ENCODE measurements at places on chromosomes 2 and 18.
A peak's percentile ranks its signal among the peaks of the same experiment; 100 is the strongest.

DNA sequence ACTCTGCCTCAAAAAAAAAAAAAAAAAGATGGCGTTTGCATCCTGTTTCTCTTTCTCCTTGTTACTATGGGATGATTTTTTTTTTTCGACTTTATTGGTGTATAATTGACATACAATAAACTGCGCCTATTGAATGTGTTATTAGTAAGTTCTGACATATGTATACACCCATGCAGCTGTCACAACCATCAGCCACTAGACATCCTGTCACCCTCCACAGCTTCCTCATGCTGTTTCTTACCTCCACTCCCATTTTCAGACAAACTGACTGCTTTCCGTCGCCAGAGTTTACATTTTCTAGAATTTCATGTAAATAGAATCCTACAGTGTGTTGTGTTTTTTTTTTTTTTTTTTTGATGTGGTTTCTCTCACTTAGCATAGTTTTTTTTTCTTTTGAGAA, 27.9 kb downstream of the RRM2 start:
- no peak overlapping the region for H3K27ac ChIP-seq
- peaks cover 14% of the 10 kb centered on the region for H3K4me1 ChIP-seq
- no peaks in the 10 kb centered on the region for H3K36me3 ChIP-seq
- H3K27me3 ChIP-seq, result no peaks in the 10 kb centered on the region
- peak overlapping the region; percentile 73 for H3K4me3 ChIP-seq

DNA sequence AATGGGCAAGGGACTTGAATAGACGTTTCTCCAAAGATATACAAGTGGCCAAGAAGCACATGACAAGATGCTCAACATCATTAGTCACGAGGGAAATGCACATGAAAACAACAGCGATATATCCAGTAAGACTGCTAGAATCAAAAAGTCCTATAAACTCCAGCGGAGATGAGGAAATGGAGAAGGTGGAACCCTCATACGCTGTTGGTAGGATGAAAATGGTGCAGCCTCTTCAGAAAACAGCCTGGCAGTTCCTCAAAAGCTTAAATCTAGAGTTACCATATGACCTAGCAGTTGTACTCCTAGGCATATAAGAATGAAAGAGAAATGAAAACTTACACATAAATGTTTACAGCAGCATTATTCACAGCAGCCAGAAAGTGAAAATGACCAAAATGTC, 48.1 kb downstream of the HPCAL1 start:
- H3K4me1 ChIP-seq, result peaks cover 36% of the 10 kb centered on the region
- H3K4me3 ChIP-seq, result no peak overlapping the region
- peak overlapping the region; percentile 60 for H3K27ac ChIP-seq
- DNase-seq, result no peak
- no peaks in the 10 kb centered on the region for H3K27me3 ChIP-seq

DNA sequence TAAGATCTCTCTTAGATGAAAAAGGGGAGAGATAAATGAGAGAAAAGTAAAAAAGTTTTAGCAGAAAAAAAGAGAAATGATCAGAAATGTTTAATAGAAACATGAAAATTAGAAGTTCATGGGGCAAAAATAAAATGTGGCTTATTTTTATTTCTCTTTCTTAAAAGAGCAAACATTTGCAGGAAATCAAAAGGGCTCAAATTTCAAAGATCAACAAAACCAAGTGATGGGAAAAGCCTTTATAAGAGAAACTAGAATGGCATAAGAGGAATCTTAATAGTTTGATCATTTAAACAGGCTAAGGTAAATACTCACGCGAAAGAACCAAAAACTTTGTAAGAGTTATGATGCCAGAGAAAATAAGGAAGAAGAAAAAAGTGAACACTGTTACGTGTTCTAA, 23.3 kb upstream of the DAW1 start:
- H3K4me1 ChIP-seq, result peaks cover 30% of the 10 kb centered on the region
- DNase-seq, result no peak
- H3K27ac ChIP-seq, result peak overlapping the region; percentile 100

- H3K27ac ChIP-seq, result peak overlapping the region; percentile 91
- H3K4me1 ChIP-seq, result peaks cover 68% of the 10 kb centered on the region
- no peaks in the 10 kb centered on the region for H3K36me3 ChIP-seq
These were observed 46.2 kb downstream of the ANKRD44 start for GRCh38 chr2:197264332-197264731.

DNA sequence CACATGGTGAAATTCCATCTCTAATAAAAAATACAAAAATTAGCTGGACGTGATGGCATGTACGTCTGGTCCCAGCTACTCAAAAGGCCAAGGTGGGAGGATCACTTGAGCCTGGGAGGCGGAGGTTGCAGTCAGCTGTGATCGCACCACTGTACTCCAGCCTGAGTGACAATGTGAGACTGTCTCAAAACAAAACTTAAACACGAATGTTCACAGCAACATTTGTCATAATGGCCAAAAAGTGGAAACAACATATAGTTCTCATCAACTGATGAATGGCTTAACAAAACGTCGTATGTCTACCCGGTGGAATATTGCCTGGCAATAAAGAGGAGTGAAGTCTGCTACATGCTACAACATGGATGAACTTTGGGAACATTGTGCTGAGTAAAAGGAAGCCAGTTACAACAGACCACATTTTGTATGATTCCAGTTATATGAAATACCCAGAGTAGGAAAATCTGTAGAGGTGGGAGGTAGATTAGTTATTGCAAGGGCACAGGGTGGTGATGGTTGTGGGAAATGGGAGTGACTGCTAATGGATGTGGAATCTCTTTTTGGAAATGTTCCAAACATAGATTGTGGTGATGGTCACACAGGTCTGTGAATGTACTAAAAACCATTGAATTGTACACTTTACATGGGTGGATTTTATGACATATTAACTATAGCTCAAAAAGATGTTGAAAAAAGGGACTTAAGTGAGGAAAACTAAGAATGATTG, 478.2 kb downstream of the PTPRM start:
- peaks cover 4% of the 10 kb centered on the region for H3K4me1 ChIP-seq
- DNase-seq, result no peak
- no peak overlapping the region for H3K4me3 ChIP-seq
- no peaks in the 10 kb centered on the region for H3K36me3 ChIP-seq

DNA sequence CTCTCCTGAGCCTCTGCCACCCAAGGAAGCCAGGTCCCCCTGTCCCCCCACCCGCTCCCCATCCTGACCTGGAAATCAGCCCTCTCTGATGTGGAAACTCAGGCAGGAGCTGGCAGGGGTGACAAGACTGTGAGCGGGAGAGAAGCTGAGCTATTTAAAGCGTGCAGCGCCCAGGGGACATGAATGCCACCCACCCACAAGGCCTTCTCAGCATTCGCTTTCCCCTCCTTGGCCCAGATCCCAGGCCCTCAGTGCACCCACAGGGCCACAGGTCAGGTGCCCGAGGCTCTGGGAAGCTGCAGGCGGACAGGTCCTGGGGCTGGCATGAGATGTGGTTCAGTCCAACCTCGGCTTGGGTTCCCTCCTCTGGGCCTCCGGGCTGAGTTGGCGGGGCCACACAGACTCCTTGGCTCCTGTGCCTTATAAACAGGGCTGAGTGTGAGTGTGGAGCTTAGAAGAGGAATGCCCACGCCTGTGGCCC, 168.3 kb downstream of the SMAD7 start:
- H3K27me3 ChIP-seq, result no peaks in the 10 kb centered on the region
- no peak overlapping the region for H3K4me3 ChIP-seq
- no peak for DNase-seq
- H3K36me3 ChIP-seq, result peaks cover 2% of the 10 kb centered on the region

DNA sequence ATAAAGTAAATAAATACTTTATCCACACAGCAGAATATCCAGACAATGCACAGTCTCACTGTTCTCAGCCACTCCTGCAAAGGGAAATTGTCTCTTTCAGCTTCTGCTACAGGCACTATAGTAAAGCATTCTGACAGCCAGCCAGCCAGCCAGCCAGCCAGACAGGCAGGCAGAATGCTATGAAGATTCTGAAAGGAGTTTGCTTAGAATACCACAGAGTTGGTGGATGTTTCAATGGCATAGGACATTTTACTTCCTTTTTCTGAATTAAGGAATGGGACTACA, 116.1 kb upstream of the CYP26B1 start:
- no peak for DNase-seq
- H3K27me3 ChIP-seq, result no peaks in the 10 kb centered on the region
- H3K36me3 ChIP-seq, result no peaks in the 10 kb centered on the region
- H3K4me1 ChIP-seq, result no peaks in the 10 kb centered on the region
- H3K27ac ChIP-seq, result no peak overlapping the region
- H3K4me3 ChIP-seq, result no peak overlapping the region

- no peaks in the 10 kb centered on the region for H3K27me3 ChIP-seq
- H3K4me3 ChIP-seq, result no peak overlapping the region
These were observed 3.1 kb upstream of the ABCB11 start for GRCh38 chr2:169034256-169034655.

GRCh38 chr18:22093731-22094357, 75.5 kb upstream of the GATA6 start:
- no peak for DNase-seq
- H3K27ac ChIP-seq, result no peak overlapping the region
- H3K4me1 ChIP-seq, result no peaks in the 10 kb centered on the region
- H3K36me3 ChIP-seq, result no peaks in the 10 kb centered on the region
- H3K27me3 ChIP-seq, result peaks cover 10% of the 10 kb centered on the region
- H3K4me3 ChIP-seq, result no peak overlapping the region

GRCh38 chr18:49368161-49368875, 92.1 kb downstream of the DYM start:
- peak overlapping the region; percentile 62 for H3K27ac ChIP-seq
- no peak for DNase-seq
- H3K36me3 ChIP-seq, result peaks cover 2% of the 10 kb centered on the region
- H3K4me3 ChIP-seq, result no peak overlapping the region
- H3K27me3 ChIP-seq, result no peaks in the 10 kb centered on the region
- peaks cover 9% of the 10 kb centered on the region for H3K4me1 ChIP-seq

DNA sequence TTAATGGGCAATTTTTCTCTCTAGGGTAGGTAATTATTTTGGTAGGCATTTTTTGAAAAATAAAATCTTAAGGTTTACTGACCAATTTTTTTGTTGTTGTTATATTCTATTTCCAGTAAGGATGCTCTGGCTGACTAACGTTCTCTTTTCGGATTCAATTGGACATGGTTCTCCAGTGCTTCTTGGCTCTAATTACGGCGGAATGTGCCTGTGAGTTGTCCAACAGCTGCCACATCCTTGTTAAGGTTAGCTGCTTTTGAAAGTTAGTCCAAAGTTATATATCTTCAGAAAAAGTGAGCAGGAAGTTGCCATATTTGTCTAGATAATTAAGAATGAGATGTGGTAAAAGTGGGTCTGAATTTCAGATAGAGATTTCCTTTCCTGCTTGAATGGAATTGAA, 45.8 kb upstream of the SMIM21 start:
- H3K27me3 ChIP-seq, result peaks cover 41% of the 10 kb centered on the region
- peaks cover 2% of the 10 kb centered on the region for H3K36me3 ChIP-seq
- no peak overlapping the region for H3K4me3 ChIP-seq
- no peak for DNase-seq

DNA sequence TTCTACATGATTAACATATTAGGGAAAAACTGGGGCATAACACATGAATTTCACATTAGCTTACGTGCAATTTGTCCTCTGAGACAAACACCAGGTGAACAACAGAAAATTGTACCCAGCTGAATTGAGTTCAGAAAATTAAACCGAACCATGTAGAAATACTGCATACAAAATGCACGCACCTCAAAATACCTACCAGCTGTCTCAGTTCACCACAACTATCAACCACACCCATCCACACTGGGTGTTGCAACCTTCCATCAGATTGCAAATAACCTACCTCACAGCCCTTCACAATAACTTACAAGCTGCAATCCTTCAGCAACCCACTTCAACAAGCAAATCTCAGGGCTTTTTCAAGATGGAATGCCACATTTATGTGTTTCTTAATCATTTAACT, 55.9 kb downstream of the UNC50 start:
- peak overlapping the region; percentile 94 for H3K27ac ChIP-seq
- peaks cover 45% of the 10 kb centered on the region for H3K4me1 ChIP-seq
- DNase-seq, result no peak

DNA sequence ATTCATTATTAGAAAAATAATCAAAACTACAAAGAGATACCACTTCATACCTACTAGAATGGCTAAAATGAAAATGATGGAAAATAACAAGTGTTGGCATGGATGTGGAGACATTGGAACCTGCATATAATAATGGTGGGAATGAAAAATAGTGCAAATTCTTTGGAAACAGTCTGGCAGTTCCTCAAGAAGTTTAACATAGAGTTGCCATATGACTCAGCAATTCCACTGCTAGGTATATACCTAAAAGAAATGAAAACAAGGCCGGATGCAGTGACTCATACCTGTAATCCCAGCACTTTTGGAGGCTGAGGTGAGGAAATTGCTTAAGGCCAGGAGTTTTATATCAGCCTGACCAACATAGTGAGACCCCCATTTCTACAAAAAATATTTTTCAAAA, 41.6 kb upstream of the ACYP2 start:
- no peaks in the 10 kb centered on the region for H3K4me1 ChIP-seq
- no peaks in the 10 kb centered on the region for H3K27me3 ChIP-seq
- no peak overlapping the region for H3K4me3 ChIP-seq
- DNase-seq, result no peak

- no peaks in the 10 kb centered on the region for H3K27me3 ChIP-seq
- H3K4me1 ChIP-seq, result no peaks in the 10 kb centered on the region
- no peak for DNase-seq
- H3K27ac ChIP-seq, result no peak overlapping the region
These were observed 587.5 kb downstream of the XIRP2 start for GRCh38 chr2:167475791-167476190.

GRCh38 chr2:178268435-178268834, 74.1 kb downstream of the OSBPL6 start:
- H3K4me3 ChIP-seq, result no peak overlapping the region
- no peak for DNase-seq
- peaks cover 2% of the 10 kb centered on the region for H3K36me3 ChIP-seq
- H3K4me1 ChIP-seq, result no peaks in the 10 kb centered on the region
- no peak overlapping the region for H3K27ac ChIP-seq

- H3K4me1 ChIP-seq, result peaks cover 33% of the 10 kb centered on the region
- no peak overlapping the region for H3K4me3 ChIP-seq
- no peak overlapping the region for H3K27ac ChIP-seq
- no peak for DNase-seq
- peaks cover 2% of the 10 kb centered on the region for H3K36me3 ChIP-seq
- H3K27me3 ChIP-seq, result no peaks in the 10 kb centered on the region
These were observed 7.3 kb downstream of the FOSL2 start for GRCh38 chr2:28399956-28400355.

DNA sequence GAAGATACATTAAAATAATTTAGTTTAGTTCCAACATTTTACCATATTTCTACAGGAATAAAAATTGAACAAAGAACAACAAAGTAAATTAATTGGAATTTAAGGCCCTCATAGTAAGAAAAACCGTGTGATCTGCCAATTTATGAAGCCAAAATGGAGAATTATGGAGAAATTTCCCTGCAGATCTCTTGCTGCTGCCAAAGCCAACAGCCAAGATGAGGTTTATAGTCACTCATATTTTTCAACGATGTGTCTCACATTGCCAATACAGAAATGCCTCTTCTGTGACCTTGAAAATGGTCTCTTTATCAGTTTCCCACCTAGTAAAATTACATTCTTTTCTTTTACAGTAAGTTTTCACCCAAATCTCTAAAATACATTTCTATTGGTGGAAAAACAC, 317.2 kb upstream of the FIGN start:
- no peaks in the 10 kb centered on the region for H3K36me3 ChIP-seq
- H3K4me3 ChIP-seq, result no peak overlapping the region
- H3K27ac ChIP-seq, result no peak overlapping the region
- no peaks in the 10 kb centered on the region for H3K4me1 ChIP-seq
- H3K27me3 ChIP-seq, result no peaks in the 10 kb centered on the region

Measured in T-helper 17 cell (primary cell).